ENCODE measurements at places on chromosomes 4 and X.

DNA sequence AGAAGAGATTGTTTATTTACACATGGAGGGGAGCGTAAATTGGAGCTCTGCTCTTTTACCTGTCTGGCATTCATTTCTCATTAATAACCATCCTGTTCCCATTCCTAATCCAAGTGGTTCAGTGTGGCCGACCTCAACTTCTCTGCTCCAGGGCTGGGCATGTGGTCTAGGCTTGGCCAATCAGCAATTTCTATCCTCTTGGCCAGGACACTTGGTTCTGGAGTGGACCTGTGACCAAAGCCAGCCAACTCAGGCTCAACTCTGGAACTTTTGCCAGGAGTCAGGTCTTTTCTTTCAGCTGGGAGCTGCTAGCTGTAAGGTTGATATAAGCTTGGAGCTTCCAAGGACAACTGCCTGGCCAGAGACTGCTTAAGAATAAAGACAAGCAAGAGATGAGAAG is 15.6 kb upstream of the RASL11B start:
- no peak for DNase-seq

- no peak for DNase-seq
These were observed 12.0 kb downstream of the CYP4V2 start for GRCh38 chr4:186203406-186203805.

- no peak for DNase-seq
These were observed 41.3 kb downstream of the C4orf50 start for GRCh38 chr4:5976921-5977320.

DNA sequence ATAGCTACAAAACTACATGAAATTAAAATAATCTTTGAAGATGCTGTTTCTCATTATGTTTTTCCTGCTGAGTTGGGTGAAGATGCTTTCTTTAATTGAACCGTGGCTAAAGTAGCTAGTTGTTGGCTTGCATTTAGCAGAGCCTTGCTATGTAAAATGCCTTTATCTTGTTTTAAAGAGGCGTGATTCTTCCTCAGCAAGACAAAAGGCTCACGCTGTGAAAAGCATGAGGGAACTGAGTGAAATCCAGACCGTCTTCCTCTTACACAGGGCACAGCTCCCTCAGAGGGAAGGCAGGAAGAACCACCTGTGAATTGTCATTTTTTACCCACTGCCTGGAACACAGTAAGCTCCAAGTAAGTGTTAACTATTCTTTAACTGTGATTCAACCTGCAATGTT is 39.0 kb upstream of the ZNF518B start:
- no peak for DNase-seq

GRCh38 chr4:90030953-90031352 is 96.2 kb upstream of the CCSER1 start:
- DNase-seq = no peak

DNA sequence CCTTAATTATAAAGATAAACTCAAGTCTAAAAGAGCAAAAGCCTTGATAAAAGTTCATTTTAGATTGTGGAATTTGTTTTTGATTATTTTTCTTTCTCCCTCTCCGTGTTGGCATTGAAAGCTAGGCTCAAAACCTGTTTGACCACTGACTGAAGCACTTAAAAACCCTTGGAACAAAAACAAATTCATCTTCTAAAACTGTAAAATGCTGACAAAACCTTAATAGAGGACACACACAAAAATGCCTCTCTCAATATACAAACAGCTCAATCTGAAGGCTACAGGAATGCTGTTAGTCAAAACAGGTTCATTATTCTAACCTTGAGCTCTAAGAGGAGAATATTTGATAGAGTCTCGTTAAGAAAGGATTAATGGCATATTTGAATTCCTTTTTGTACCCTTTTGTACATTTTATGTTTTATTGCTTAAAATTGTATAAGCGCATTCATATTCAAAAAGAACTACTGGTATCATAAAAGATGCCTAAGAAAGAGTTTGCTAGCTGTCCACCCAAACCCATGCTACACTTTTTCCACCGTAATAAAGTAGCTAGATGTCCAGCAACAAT is 74.3 kb upstream of the NAP1L5 start:
- DNase-seq = no peak

GRCh38 chr4:86683983-86684382 is 89.9 kb downstream of the PTPN13 start:
- DNase-seq = no peak

DNA sequence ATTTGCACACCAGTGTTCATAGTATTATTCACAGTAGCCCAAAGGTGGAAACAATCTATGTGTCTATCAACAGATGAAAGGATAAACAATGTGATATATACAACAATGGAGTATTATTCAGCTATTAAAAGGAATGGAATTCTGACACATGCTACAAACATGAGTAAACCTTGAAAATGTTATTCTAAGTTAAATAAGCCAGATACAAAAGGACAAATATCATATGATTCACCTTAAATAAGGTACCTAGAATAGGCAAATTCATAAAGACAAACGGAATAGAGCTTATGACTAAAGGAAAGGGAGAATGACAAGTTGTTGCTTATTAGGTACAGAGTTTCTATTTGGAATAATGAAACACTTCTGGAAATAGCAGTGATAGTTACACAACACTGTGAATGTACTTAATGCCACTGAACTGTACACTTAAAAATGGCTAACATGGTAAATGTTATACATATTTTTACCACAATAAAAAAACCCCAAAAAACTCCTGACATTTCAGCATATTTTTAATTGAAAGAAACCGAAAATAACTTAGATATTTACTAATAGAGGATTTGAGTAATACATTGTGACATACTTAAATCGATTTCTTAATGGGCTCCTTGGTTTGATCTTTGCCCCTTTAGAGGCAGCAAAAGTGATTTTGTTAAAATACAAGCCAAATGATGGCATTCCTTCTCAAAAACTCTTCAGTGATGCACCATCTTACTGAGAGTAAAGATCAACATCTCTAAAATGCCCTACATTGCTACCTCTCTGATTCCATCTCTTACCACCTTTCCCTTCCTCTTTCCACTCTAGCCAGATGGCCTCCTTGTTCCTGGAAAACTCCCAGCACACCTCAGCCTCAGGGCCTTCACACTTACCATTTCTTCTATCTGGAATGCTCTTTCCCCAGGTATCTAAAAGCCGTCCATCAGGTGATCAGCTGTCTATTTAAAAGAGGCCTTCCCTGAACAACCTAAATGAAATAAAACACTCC is 8.6 kb upstream of the CYP2U1 start:
- DNase-seq = no peak

GRCh38 chr4:15938182-15938581 is 358 bp downstream of the FGFBP1 start:
- DNase-seq = no peak

DNA sequence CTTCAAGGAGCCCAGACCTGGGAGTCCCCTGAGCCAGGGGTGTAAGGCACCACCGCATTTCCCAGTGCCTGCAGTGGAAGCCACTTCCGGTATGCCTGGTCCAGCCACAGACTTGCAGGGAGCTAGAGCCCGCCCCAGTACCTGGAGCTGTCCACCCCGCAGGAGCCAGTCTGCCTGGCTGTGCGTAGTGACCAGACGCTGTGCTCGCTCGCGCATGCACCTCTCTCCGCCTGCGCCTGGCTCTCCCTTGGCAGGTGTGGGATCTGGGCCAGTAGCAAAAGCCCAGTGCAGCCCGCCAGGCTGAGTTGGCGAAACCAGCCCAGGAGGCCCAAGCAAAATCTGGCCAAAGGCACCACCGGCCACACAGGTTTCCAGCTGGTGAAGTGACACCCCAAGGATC is 973.7 kb upstream of the AGA start:
- DNase-seq = no peak

- no peak for DNase-seq
These were observed 8.3 kb downstream of the S100G start for GRCh38 chrX:16658284-16658683.
